NCI-H2029 treated with DMSO at 0.1 percent for 48 hours (cell line): ENCODE measurements at places on chromosomes 12 and 14.

DNA sequence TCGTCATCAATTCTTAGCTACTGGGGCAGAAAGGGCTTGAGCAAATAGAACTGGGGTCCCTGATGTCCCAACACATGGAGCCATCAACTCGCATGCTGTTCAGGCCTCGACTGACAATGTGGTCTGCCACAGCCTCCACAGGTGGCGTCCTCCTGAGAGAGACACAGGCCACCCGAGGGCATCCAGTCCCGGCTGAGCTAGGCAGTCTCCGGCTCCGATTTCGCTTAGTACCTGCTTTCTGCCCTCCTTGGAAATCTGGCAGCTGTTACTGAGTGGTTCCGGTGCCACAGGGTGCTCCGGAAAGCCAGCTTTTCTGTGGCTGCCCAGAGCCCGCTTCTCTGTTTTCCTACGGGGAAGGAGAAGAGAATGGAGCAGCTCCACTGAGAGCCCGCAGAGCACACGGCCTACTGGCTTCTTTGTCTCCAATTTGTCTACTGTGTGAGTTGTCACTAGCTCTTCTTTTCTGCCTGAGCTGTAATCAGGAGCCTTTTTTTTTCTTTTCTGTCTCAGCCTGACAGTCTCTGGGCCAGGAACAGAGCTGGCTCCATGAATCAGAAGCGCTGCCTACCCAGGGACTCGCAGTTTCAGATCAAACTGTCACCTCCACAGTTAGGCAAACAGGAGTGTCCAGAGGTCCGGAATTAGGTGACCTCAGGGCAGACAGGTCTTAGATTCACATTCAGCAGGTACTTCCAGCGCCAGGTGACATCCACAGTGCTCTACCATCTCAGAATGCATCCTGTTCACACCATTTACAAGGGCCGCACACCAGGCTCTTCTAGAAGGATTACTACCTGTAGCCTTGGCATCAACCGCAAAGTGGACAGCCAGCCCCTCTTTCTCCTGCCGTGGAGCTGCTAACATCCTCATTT lies 73.3 kb downstream of the MOK start:
- no peak for DNase-seq

DNA sequence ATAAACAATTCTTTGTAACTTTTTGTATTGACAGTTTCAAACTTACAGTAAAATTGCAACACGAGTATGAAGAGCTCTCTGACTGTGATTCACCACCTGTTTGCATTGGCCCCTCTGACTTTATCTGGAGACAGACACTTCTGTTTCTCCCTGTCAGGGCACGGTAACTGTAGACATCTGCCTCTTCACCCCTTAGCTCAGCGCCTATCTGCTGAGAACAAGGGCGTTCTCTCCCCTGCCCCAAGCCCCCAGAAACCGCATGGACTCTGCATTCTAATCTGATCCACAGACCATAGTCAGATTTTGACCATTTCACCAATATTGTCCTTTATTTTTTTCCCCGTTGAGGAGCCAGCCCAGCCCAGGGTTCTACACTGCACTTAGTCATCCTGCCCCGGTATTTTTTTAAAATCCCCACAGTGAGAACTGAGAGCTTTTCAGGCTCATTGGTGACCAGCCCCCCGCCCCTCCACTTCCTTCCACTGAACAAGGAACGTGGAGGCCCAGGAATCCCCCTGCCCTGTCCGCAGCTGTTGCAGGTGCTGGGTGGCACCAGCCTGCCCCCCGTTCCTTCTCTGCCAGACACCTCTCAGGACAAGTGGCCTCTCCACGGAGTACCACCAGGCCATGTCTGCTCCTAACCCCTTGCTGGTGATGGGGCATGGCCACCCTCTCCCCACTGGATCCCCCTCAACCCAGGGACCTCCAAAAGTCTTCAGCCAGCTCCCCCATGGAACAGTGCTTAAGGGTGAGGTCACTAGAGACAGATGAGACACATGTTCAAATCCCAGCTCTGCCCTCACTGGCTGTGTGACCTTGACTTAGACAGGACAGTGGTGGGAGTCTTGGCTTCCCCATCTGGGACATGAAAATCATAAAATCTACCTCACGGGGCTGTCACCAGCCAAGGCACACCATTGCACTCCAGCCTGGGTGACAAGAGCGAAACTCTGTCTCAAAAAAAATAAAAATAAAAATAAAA lies 11.2 kb downstream of the RHOF start:
- no peak for DNase-seq

DNA sequence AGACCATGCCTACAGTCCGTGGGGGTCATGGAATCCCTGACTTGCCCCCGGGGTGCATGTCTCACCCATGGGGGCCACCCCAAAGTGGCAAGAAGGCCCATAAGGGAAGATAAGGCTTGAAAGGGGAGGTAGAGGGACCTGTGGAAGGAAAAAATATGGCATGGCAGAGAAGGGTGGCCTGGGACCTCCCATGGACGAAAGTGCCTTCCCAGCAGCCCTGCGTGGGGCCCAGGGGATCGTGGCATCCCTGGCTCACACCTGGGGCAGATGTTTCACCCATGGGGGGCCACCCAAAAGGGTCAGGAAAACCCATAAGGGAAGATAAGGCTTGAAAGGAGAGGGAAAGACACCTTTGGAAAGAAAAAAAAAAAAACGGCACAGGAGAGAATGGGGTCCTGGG lies 264.6 kb downstream of the ALG10 start:
- DNase-seq: no peak

GRCh38 chr14:69005432-69006148 lies 26.5 kb upstream of the ACTN1 start:
- DNase-seq: no peak

DNA sequence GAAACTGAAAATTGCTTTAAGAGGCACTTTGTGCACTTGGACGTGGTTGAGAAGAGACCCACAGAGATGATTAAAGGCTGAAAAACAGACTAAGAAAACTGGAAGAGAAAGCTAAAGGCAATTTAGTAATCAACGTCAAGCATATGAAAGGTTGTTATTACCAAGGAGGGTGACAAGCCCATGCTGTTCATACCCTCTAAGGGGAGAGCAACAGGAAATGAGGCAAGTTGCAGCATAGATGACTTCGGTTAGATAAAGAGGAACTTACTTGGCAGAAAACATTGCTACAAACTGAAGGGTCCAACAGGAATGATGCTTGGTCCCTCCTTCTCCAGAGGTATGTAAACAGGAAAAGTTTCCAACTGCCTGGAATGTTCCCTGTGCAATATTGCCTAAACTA lies 107.8 kb downstream of the DUSP6 start:
- DNase-seq: no peak

- no peak for DNase-seq
Measured at GRCh38 chr14:54301359-54301758, 95.4 kb upstream of the CDKN3 start.

GRCh38 chr12:26318661-26319068 lies 123.3 kb downstream of the SSPN start:
- DNase-seq: no peak

- no peak for DNase-seq
Measured at GRCh38 chr12:101018540-101018939, 191.5 kb downstream of the SLC5A8 start.

GRCh38 chr12:106226884-106227640 lies 20.8 kb downstream of the CKAP4 start:
- DNase-seq: peak; percentile 74

- no peak for DNase-seq
Measured at GRCh38 chr14:96270565-96271420, 14.8 kb downstream of the BDKRB1 start.

GRCh38 chr12:94183708-94184379 lies 35.5 kb downstream of the PLXNC1 start:
- DNase-seq: no peak

DNA sequence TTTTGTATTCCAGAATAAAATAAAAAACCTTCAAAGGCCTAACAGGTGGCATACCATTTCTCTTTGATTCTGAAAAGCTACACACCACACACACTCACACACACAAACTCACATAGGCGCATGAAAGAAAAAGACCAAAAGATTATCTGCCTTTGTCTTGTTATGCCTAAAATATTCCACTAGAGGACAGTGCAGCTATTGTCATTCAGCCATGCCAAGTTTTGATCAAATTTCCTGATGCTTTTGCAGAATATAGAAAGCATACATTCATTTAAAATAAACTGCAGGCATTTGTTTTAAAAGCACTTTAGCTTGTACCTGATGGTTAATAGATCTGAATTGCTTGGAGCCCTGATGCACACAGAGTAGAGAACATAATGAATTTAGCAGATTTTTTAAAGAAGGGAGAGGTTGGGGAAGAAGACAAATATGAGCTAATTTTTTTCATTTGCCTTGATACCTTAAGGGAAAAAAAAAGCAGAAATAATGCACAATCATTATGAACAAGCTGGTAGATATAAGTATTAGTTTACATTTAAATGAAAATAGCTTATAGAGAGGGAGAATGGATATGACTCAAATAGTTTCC lies 1766.9 kb upstream of the SEL1L start:
- no peak for DNase-seq

GRCh38 chr14:42508209-42508946 lies 901.7 kb downstream of the LRFN5 start:
- DNase-seq: no peak

GRCh38 chr12:7019043-7019569 lies 830 bp upstream of the LPCAT3 start:
- no peak for DNase-seq

DNA sequence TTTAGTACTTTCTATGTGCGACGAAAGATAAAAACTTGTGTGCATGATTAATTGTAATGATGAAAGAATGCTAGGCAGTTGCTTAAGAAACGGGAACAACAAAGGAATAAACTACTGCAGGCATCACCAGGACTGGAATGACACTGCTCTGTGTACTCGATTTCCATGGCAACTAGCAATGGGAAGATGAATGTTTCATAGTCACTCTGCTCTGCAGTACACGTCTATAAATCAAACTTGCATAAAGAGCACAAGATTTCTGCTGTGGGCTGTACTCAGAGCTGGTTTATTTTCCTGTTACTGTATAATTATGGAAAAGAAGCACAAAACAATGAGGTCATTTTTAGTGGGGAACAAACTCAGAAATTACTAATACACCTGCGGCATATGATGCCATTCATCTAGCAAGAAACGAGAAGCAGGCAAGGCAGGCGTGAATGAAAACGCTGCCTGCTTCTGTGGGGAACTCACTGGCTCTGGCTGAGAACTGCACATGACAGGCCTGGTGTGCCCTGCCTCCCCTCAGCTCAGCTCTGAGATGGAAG lies 41.8 kb downstream of the EFCAB11 start:
- no peak for DNase-seq

- DNase-seq: no peak
Measured at GRCh38 chr12:27285403-27285802, 41.3 kb downstream of the STK38L start.

DNA sequence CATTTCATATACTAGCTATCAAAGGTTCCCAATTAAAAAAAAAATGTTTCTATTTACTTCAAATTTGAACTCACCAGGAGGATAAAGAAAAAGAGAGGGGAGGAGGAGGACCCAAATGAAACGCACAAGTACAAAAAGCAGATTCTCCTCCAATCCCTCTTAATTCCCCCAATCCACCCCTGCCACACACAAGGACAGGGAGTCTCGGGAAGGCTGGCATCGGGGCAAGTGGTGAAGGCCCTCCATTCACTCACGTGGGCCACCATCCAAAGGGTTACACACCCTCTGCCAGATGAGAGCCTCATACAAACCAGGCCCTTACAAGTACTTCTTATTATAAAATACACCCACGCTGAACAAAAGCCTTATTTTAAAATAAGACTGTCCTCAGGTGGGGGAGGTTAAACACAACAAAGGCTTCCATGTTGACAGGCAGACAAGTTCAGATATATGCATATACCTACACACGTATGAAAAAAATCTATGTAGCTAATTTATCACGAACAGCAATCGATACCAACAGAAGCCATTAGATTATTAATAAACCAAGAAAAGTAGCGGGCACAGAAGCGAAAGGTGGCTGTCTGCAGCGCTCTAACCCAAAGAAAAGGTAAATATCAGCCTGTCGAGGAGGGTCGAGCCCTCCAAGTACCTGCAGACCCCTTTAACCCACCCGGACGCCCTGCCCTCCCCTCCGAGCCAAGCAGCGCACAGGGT lies 1.5 kb downstream of the ATP2B1 start:
- peak; percentile 59 for DNase-seq

DNA sequence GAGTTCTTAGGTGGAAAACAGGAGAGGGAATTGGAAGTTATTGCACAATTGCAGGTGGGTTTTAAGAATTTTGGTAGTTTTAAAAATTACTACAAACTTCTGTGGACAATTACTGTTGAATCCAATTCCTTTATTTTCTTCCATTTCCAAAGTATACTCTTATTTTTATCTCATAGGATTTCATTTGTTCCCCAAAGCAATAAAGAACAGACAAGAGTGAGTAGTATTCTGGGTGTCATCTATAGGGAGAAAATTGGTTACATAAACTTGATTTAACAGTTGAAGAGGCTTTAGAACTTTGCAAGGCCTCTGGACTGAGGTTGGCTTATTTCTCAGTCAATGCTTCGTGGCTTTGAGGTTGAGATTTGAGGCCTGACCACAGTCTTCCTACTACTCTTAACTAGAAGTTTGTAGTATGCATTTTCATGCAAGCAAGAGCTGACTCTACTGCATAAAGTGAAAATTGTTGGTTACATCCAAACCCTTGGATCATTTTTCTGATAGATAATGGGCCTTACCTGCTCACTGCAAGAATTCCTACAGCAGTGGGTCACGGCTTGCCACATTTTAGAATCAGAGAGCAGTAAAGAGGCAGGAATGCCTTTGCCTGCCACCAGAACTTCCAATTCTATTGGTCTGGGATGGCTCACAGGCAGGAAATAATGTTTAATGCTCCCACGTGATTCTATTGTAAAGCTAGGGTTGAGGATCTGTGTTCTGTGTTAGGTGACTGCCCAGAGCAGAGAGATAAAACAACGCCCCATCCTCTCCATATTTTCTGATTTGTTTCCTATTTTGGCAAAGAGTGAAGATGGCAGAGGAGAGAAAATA lies 270.5 kb downstream of the TTC6 start:
- DNase-seq: no peak

DNA sequence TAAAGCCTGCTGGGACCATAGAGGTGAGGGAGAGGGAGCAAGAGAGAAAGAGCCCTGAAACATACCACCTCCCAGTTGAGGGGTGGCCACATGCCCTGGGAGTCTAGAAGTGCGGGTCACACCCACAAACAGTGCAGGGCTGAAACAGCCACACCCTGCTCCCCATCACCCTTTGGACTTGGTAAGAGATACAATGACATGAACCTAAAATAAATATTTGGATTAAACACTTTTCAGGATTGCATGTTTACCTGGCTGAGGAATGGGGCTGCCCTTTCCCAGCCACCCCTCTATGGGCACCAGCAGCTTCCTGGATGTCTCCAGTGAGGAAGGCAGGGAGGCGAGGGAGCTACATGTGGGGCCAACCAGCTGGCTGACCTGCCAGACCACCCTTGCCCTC lies 39.0 kb upstream of the TC2N start:
- DNase-seq: no peak

DNA sequence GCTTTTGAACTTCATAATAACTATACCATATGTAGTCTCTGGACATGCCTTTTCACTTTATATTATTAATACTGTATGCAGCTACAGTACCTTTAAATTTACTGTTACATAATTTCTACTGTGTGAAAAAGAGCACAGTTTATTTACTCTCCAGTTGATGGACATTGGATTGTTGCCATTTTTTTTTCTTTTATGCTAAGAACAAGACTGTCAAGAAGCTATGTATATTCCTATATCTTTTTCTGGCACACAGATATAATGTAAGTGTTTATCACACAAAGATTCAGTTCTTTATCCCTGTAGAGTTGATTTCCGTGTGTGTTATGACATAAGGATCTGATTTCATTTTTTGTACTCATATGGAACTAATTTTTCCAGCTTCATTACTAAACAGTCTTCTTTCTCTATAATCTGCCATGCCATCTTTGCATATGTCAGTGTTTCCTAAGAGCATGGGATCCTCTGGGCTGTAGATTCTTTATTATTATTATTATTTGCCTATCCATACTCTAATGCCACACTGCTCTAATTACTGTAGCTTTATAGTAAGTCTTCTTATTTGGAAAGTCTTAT lies 593.0 kb upstream of the ATP2B1 start:
- DNase-seq: no peak
